ENCODE measurements at places on chromosomes 11 and 22. TPM values are rescaled to one million over a fixed set of nuclear protein-coding genes. Genes with fewer than 3 reads are reported as not detected.

APOA1 gene
- 12.6 TPM for polyA plus RNA-seq

PLAAT2 gene
- polyA plus RNA-seq, result not detected

GTSE1 gene
- polyA plus RNA-seq, result not detected

MMP7 gene
- polyA plus RNA-seq, result not detected

HTR3A gene
- polyA plus RNA-seq, result not detected

NNMT gene
- 4.8 TPM for polyA plus RNA-seq

EIF4ENIF1 gene
- polyA plus RNA-seq, result 12.3 TPM

All from Purkinje cell (primary cell).